ENCODE measurements at places on chromosomes 11 and 22. TPM values are rescaled to one million over a fixed set of nuclear protein-coding genes. Genes with fewer than 3 reads are reported as not detected.

GRCh38 chr11:8252388-8252787 is 11.3 kb downstream of the LMO1 start:
- no peaks in the 10 kb centered on the region for H3K27me3 ChIP-seq
- no peaks in the 10 kb centered on the region for H3K36me3 ChIP-seq
- no peaks in the 10 kb centered on the region for H3K4me1 ChIP-seq
- DNase-seq = peak; percentile 57

DNA sequence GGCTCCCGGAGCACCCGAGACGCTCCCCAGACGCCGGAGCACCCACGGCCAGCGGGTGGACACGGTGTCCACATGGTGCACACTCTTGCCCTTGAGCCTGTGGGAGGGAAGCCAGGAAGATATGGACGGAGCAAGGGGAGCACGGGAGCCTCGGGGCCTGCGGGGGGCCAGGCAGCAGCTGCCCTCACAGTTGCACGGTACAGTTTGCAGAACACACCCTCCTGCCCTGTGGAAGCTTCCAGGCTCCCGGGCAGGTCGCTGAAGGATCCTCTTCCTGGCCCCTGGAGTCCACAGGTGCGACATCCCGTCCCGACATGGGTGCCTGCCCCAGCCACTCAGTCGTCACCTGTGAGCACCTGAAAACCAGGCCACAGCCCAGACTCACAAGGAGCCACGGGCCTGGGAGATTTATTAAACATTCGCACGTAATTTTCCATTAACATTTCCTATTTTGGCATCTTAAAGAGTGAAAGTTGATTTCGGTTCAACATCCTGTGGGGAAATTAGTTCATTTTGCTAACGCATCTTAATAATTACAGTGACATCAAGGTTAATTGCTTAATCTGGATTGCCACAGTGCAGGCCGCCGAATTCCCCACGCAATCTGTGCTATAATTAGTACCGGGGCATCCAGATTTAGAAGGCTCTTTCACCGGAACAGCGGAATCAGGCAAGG is 253.3 kb downstream of the BRD1 start:
- no peaks in the 10 kb centered on the region for H3K27me3 ChIP-seq
- H3K27ac ChIP-seq = peak overlapping the region; percentile 41
- peak; percentile 66 for DNase-seq
- H3K4me3 ChIP-seq = no peak overlapping the region
- H3K36me3 ChIP-seq = no peaks in the 10 kb centered on the region

GRCh38 chr11:78363024-78363619 is 54.5 kb downstream of the GAB2 start:
- H3K27ac ChIP-seq = peak overlapping the region; percentile 19
- no peaks in the 10 kb centered on the region for H3K27me3 ChIP-seq
- peaks cover 33% of the 10 kb centered on the region for H3K4me1 ChIP-seq

DNA sequence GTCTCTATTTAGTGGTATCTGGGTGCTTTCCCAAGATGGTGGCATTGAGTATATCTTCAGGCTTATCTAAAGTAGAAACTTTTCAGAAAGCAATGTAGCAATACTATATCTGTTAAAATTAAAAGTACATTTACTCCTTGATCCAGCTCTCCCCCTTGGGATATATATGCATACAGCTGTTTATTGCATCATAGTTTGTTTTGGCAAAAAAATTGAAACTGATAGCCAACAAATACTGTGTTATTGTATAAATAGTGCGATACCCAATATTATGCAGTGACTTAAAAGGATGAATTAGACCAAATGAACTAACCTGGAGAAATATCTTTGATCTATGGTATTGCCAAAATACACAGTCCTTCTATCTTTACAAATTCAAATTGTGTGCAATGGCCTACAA is 8.4 kb upstream of the OR10A3 start:
- no peak for DNase-seq
- H3K4me3 ChIP-seq = no peak overlapping the region
- H3K27ac ChIP-seq = no peak overlapping the region
- H3K4me1 ChIP-seq = no peaks in the 10 kb centered on the region
- H3K27me3 ChIP-seq = no peaks in the 10 kb centered on the region
- H3K36me3 ChIP-seq = no peaks in the 10 kb centered on the region

- no peaks in the 10 kb centered on the region for H3K36me3 ChIP-seq
- H3K4me3 ChIP-seq = no peak overlapping the region
- no peaks in the 10 kb centered on the region for H3K27me3 ChIP-seq
- no peak for DNase-seq
- H3K27ac ChIP-seq = no peak overlapping the region
Measured at GRCh38 chr11:121741761-121742361, 289.1 kb upstream of the SORL1-AS1 start.

DNA sequence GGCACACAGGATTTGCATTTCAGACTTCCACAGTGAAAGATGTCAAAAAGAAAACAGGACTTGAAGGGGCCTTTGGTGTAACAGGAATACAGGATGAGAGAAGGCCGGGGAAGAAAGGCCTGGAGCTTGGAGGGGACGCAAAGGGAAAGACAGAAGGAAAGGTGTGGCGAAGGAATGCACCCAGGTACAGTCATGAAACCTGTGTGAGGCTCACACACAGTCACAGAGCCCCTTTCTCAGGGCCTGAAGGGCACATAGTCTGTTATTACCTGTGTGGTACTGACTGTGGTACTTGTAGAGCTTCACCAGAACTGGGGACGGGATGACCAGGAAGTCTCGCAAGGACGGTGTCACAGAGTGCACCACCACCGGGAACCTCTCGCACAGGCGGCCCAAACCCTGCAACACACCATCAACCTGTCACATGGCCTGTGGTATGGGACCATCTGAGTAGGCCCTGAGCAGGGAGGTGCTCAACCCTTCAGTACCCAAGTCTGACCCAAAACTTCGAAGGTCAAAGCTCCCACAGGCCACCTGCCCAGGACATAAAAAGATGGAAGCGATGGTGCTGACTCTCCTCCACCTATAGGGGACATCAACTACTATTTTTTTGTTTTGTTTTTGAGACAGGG is 29.1 kb downstream of the SERPIND1 start:
- no peaks in the 10 kb centered on the region for H3K27me3 ChIP-seq
- H3K27ac ChIP-seq = no peak overlapping the region
- H3K4me1 ChIP-seq = no peaks in the 10 kb centered on the region
- peaks cover 93% of the 10 kb centered on the region for H3K36me3 ChIP-seq

DNA sequence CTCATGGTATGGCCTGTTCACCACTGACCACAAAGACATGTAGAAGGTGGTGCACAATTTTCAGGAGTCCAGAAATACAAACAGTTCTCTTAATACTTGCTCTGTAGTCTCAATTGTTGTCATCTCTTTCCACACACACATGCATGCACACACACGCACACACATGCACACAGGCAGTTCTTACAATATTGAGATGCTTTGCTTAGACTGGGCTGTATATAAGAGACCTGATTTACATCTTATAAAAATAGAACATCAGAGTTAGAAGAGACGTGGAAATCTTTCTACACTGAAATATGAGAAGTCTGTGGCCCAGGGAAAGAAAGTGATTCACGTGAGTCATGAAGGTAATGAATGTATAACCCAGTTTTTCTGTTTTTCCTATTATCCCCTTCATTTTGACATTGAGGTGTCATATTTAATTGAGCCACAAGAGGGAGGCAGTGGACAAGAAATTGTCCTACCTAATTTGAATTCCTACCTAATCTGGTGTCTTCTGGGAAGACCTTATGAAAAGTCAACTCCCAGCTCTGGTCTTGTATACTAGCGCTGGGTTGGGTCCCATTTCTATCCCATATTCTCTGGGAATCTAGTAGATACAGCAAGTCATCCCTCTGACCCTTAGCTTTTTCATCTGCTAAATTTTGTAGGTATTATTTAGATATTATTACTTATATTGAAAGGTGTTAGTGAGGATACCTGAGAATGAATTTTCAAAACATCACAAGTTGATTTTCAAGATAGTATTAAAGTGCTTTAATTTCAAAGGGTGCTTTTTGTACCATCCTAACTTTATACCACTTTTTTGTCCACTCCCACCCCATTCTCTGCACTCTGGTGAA is 14.9 kb upstream of the MS4A4A start:
- no peaks in the 10 kb centered on the region for H3K27me3 ChIP-seq
- H3K36me3 ChIP-seq = no peaks in the 10 kb centered on the region
- H3K4me3 ChIP-seq = no peak overlapping the region
- H3K4me1 ChIP-seq = peaks cover 4% of the 10 kb centered on the region
- no peak for DNase-seq
- H3K27ac ChIP-seq = no peak overlapping the region

DNA sequence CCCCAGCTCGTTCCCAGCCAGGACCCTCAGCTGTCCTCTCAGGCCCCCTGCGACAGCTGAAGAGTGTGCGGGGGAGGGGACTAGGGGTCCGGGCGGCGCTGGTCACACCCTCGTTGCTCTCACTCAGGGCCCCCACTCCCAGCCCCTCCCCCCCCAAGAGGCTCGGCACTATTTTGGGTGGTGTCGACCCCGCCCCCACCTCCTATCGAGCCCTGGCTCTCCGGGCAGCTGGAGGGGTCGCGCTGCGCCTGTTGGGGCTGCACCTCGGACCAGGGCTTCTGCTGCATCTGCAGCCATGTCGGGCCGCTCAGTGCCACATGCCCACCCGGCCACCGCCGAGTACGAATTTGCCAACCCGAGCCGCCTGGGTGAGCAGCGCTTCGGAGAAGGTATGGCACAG is at the start of gene HSPB2:
TSS of gene HSPB2 (plus strand) at position 200 of the 400 bp plus-strand sequence. CDS start at position 296, 96 bp downstream.
- no peaks in the 10 kb centered on the region for H3K4me1 ChIP-seq
- H3K27ac ChIP-seq = peak within 1 kb of the TSS; percentile 81
- H3K4me3 ChIP-seq = peak within 1 kb of the TSS; percentile 15
- no peak for DNase-seq

- peaks cover 13% of the 10 kb centered on the region for H3K27me3 ChIP-seq
- H3K4me3 ChIP-seq = peak overlapping the region; percentile 41
- peak; percentile 87 for DNase-seq
- peak overlapping the region; percentile 82 for H3K27ac ChIP-seq
- H3K36me3 ChIP-seq = no peaks in the 10 kb centered on the region
- peaks cover 20% of the 10 kb centered on the region for H3K4me1 ChIP-seq
Measured at GRCh38 chr11:66317322-66317722, 478 bp upstream of the CD248 start.

DNA sequence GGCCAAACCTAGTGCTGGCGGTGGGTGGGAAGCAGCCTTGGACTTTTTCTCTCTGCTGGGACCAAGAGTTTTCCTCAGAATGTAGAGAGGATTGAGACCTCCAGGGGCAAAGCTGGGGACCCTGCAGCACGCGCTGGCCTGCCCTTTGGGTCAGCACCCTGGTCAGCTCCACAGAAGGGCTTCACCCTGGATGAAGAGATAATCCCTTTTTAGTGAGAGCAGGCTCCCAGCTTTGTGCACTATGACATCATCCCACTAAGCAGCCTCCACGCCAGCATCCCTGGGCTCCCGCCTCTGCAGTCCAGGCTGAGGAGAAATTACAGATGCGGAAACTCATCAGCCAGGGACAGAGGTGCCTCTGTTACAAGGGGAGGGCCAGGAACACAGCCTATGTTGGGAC is 23.5 kb downstream of the DRICH1 start:
- no peaks in the 10 kb centered on the region for H3K4me1 ChIP-seq
- no peak for DNase-seq
- no peak overlapping the region for H3K4me3 ChIP-seq
- H3K27ac ChIP-seq = no peak overlapping the region
- H3K36me3 ChIP-seq = peaks cover 1% of the 10 kb centered on the region

DNA sequence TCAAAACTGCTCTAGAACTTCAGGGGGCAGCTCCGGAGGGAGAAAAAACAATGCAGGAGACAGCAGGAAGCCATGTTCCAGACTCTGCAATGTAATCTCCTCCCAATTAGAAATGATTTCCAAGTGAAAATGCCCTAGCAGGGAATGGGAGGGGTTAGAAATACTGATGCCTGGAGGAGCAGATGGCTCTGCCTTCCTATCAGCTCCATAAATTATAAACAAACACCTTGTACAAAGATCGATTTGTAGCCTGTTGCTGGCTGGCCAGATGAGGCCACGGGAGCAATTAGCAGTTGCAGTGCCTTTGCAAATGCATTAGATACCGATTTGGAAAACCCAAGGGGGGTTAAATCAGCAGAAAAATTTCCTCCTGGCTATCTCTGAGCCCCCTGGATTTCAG is 46.6 kb upstream of the CHRM4 start:
- H3K4me3 ChIP-seq = no peak overlapping the region
- no peak for DNase-seq
- H3K27ac ChIP-seq = no peak overlapping the region
- H3K27me3 ChIP-seq = no peaks in the 10 kb centered on the region

GRCh38 chr22:26890870-26891269 is 233.5 kb downstream of the MIAT start:
- H3K27me3 ChIP-seq = no peaks in the 10 kb centered on the region
- no peaks in the 10 kb centered on the region for H3K36me3 ChIP-seq
- no peak overlapping the region for H3K27ac ChIP-seq
- no peak overlapping the region for H3K4me3 ChIP-seq
- H3K4me1 ChIP-seq = no peaks in the 10 kb centered on the region

GRAP2 gene
- total RNA-seq = 37.6 TPM

MN1 gene
- total RNA-seq = 0.85 TPM

IL18BP gene
- total RNA-seq = 44.3 TPM

GSTT2B gene
- 5.0 TPM for total RNA-seq

IGSF9B gene
- 6.6 TPM for total RNA-seq

HPX gene
- total RNA-seq = 3.8 TPM
